Urothelium cell line (cell line): ENCODE measurements at places on chromosomes 12 and 14.

- peak; percentile 38 for DNase-seq
Observed at GRCh38 chr12:8156845-8157244, at the start of gene ZNF705A. Gene ZNF705A, plus strand, starts transcription at chr12:8157015. Its CDS starts 15,611 bp downstream, at chr12:8172626.

DNA sequence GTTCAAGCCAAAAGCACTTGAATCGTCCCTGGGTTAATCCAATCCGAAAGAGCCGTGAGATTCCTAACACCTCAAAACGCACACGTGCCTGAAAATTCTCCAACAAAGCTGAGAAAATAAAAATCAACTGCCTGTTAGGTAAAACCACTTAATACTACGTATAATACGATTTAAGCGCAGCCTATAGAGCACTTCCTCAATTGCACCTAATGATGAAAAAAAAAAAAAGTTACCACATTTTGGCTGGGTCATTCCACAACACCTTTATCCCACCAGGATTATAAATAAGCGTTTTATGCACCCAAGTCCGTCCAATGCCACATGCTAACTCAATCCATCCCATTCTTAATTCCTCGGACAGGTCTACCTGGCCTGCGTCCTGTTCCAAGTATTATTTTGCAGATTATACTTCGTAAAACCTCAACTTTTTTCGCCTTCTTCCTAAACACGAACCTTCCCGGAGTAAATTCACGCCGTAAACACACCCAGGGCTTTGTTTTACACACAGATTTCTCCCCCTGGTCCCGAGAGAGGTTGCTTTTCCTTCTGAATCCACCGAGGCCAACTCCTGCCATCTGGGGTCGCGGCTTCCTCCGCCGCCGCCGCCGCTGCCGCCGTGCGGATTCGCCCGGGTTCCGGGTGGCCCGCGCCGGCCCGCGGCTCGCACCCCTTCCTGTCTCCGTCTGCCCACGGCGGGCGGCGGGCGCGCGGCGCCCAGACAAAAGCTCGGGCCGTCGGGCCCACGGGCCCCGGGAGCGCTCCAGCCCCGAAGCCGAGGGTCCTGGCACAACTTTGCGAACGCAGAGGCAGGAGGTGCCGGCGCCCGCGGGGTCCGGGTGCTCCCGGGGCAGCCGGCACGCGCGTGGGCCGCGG lies 66.2 kb downstream of the RNF34 start:
- DNase-seq: peak; percentile 40

- peak; percentile 61 for DNase-seq
Observed at GRCh38 chr14:102096569-102097188, 9.8 kb upstream of the HSP90AA1 start.

- no peak for DNase-seq
Observed at GRCh38 chr12:109439181-109439580, 37.9 kb downstream of the KCTD10 start.

GRCh38 chr12:7130701-7131501 lies 730 bp downstream of the CLSTN3 start:
- DNase-seq: peak; percentile 89

DNA sequence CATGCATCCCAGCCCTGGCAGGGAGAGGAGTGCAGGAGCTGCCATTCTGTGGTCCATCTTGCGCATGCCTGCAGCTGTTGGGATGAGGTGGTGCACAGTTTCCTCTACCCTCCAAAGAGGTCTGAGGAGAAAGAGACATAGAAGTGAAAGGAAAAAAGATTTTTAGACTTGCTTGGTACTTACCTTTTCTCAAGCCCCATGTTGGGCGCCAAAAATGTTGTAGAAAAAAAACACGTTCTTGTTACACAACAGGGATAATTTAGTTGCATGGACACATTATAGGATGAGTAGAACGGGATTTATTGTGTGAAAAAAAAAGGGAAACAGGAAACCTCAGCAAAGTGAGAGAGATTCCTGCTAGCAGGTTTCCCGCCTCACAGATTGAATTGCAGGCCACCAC lies 244.4 kb upstream of the GARIN2 start:
- no peak for DNase-seq

DNA sequence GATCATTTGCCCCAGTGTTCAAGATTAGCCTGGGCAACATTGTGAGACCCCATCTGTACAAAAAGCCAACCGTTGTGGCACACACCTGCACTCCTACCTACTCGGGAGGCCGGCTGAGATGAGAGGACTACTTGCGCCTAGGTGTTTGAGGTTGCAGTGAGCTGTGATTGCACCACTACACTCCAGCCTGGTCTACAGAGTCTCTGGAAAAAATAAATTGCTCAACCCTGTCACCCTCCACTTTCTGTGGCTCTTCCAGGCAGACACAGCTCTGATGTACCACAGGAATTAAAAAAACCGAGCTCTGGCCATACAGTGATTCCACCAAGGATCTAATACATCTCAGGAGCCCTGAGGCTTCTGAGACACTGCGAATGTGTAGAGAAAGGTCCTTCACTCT lies 14.4 kb downstream of the TIMELESS start:
- no peak for DNase-seq

DNA sequence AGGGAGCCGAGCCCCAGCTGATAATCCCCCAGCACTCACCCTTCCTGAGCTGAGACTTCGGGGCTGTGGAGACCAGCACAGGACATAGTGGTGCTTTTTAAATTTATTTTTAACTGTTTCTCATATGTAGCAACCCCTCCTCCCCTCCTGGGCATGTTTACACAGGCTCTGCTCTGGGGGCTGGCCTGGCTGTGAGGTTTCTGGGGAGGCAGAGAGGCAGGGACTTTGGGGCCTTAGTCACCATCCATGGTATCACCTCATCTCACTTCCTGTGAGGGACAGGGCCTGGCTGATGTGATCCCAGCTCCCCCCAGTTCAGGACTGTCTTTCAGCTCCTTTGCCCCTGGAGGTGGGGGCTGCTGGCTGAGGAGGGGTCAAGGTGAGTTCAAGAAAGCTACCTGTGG lies 20.4 kb downstream of the VASH1 start:
- no peak for DNase-seq

- DNase-seq: no peak
Observed at GRCh38 chr12:114919479-114919878, 235.5 kb upstream of the TBX3 start.

DNA sequence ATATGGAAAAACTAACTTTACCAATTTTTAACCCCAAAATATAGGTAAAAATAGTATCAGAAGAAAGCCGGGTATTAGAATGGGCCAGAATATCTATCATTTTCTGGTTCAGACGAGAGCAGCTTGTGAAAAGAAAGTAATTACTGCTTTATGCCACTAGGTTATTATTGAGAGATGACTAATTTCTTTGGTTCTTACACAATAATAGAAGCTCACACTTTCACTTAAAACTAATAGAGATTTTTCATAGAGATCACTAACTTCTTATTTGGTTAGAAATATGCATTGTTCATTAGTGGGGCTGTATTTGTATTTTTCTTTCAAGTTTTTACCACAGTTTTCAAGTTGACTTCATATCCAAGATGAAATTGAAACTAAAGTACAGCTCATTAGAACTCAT lies 1241.2 kb upstream of the FLRT2 start:
- no peak for DNase-seq

GRCh38 chr12:92721130-92721529 lies 18.3 kb downstream of the PLEKHG7 start:
- no peak for DNase-seq

GRCh38 chr12:31278832-31279231 lies 47.1 kb downstream of the SINHCAF start:
- no peak for DNase-seq

DNA sequence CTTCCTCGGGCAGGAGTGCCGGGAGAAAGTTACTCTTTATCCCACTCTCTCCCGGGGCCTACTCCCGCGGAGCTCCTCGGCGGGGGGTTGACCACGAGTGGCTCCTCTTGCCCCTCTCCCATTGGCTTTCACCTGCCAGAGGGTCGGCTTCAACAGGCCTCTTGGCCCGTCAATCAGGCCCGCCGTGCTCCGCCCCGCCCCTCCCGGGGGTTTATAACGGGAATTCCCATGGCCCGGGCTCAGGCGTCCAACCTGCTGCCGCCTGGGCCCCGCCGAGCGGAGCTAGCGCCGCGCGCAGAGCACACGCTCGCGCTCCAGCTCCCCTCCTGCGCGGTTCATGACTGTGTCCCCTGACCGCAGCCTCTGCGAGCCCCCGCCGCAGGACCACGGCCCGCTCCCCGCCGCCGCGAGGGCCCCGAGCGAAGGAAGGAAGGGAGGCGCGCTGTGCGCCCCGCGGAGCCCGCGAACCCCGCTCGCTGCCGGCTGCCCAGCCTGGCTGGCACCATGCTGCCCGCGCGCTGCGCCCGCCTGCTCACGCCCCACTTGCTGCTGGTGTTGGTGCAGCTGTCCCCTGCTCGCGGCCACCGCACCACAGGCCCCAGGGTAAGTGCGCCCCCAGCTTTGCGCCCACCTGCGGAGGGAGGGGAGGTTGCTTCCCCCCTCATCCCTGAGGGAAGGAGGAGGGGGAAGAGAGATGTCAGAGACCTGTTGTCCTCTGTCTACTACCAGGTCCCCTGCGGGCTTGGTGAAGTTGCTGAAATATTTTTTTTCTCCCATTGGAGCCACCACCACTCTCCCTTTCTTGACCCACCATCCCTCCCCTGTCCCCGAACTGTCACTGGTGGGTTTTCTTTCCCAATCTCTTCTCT lies at the start of gene SMOC1:
TSS of gene SMOC1 (plus strand) at position 242 of the 869 bp plus-strand sequence. CDS start at position 505, 263 bp downstream.
- peak; percentile 99 for DNase-seq

- DNase-seq: no peak
Observed at GRCh38 chr14:101845896-101846295, 84.4 kb downstream of the PPP2R5C start.

DNA sequence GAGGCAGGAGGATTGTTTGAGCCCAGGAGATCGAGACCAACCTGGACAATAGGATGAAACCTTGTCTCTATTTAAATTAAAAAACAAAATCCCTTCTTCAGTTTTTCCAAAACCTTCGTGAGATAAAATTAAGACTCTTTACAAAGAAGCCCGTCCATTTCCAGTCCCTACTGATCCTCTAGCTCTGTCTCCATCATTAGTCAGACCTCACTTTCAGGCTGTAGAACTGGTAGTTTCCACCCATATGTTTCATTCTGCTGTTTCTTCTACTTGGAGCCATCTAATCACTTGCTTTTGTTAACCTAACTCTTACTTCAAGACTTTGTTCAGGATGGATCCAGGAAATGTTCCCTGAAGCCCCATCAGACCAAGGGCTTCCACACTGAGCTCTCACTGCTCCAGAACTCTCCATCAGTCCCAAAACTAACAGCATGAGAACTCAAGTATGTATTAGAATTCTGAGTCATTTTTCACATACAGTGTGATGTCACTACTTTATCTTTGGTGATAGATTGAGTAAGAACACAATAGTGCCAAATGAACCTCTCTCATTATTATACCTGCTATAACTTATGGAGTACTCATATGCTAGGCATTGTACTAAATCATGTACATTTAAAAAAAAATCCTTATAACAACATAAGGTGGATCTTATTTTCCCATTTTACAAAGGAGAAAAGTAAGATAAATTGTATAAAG lies 90.8 kb downstream of the PRICKLE1 start:
- DNase-seq: no peak

DNA sequence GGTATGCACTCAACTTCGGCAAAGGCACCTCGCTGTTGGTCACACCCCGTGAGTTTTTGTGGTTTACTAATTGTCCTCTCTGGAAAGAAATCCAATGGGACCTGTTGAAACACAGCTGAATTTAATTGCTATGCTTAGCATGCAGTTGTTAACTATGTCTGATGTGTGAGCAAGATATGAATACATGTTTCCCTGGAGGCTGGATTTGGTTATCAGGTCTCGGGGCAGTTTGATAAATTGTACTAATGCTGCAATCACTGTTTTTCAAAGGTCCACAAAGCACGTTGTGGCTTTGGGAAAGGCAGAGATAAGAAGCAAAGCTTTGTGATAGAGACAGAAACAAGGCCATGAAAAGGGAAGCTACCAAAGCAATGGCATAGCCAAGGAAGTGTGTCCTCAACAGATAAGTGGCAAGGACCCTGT lies 91.3 kb downstream of the DAD1 start:
- no peak for DNase-seq

DNA sequence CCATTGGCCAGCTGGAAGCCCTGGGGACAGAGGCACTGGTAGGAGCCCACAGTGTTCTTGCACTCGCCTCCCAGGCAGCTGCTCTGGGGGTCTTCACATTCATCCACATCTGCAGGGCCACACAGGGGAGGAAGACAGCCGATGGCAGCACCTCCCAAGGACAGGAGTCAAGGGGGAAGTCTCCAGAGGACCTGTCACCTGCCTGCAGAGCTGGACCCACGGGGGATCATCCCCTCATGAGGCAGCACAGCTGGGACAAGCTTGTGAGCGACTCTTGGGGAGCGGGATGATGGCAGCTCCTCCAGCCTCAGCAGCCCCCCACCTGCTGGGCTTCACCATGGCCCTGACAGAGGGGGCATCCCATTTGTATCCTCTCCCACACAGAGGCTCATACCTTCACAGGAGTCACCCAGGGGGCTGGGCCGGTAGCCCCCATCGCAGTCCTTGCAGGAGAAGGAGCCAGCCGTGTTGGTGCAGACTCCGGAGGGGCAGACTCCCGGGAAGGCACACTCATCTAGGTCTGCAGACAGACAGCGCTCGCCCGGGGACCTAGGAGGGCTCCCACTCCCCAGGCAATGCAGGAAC lies 15.4 kb downstream of the ISCA2 start:
- DNase-seq: no peak

DNA sequence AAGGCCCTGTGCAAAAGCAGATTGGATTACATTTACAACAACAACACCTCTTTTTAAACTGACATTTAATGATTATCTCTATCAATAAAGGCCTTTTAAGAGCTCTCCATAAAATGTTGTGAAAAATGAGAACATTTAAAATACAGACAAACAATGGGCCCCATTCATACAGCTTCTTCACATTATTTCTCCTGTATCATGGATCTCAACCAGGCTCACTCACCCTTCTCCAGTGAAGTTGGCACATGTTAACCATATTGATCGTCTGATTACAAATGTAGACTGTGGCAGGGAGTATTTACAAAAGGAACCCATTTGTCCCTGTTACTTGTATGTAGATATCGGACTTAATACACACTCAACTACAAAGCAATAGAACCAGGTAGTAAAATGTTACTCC lies 220.2 kb upstream of the BTG1 start:
- no peak for DNase-seq

- DNase-seq: no peak
Observed at GRCh38 chr14:23381871-23382270, 5.0 kb downstream of the CMTM5 start.

DNA sequence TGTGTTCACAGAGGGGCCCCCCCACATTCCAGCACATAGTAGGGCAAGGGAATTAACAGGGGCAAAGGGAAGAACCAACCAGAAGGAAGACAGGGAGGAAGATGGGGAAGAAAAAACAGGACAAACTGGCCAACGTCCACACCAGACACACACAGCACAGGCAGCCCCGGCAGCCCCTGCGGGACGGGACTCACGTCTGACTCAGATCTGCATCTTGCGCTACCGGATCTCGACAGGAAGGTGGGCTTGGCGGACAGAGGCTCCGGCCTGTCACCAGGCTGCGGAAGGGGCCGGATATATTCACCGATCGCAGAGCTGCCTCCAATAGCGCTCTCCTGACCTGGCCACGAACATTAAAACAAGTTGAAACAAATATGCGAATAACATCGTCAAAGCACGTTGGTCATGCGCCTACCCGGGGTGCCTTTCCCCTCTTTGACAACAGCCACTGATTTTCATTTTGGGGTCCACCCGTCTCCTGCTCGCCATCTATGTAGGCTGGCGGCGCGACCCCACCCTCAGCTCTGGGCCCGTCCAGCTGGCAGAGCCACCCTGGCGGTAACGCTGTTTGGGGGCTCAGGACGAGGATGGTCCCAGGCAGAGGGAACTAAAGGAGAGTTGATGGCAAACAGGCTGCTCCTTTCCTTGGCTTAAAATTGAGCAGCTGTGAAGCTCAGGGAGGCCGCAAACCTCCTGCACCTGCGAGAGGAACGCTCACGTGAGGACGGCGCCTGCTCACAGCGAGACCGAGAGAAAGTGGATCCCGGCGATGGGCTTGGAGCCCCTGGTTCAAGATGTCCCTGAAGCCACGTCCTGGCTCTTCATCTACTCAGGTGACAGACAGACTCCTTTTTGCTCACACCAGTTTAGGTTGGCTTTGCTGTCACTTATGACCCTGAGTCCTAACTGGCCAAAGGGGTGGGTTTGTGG lies 113.6 kb downstream of the PIWIL1 start:
- DNase-seq: no peak
